ENCODE measurements at places on chromosomes 1 and 21. TPM values are rescaled to one million over a fixed set of nuclear protein-coding genes. Genes with fewer than 3 reads are reported as not detected.

DNA sequence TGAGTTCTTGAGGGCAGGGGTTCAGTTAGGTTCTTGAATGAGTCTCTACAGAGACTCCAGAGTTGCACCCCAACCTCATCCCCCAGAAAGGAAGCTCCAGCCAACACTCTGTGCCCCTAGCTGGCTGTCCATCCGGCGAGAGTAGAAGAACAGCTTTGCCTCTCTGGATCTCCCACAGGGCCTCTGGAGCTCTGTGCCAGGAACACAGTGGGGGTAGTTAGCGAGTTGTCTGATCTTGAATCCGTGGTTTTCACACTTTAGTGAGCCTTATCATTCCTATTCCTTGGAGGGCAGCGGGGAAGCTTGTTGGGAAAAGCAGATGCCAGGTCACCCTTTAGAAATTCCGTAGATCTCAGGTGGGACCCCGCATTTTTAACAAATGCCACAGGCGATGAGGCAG lies 45.0 kb downstream of the STUM start:
- no peak overlapping the region for H3K27ac ChIP-seq
- H3K4me1 ChIP-seq = peaks cover 3% of the 10 kb centered on the region
- no peak overlapping the region for H3K4me3 ChIP-seq
- H3K27me3 ChIP-seq = no peaks in the 10 kb centered on the region
- DNase-seq = no peak

The TNN gene
- not detected for total RNA-seq

The MSH4 gene
- 0.19 TPM for total RNA-seq

The AMY1B gene
- total RNA-seq = 0.98 TPM

GRCh38 chr1:239023732-239024360 lies 362.5 kb upstream of the CHRM3 start:
- no peak overlapping the region for H3K4me3 ChIP-seq
- DNase-seq = no peak
- no peaks in the 10 kb centered on the region for H3K27me3 ChIP-seq
- no peaks in the 10 kb centered on the region for H3K4me1 ChIP-seq

GRCh38 chr1:101407505-101408211 lies 170.8 kb downstream of the S1PR1 start:
- H3K27ac ChIP-seq = no peak overlapping the region
- no peaks in the 10 kb centered on the region for H3K27me3 ChIP-seq
- H3K36me3 ChIP-seq = no peaks in the 10 kb centered on the region
- H3K4me3 ChIP-seq = no peak overlapping the region

DNA sequence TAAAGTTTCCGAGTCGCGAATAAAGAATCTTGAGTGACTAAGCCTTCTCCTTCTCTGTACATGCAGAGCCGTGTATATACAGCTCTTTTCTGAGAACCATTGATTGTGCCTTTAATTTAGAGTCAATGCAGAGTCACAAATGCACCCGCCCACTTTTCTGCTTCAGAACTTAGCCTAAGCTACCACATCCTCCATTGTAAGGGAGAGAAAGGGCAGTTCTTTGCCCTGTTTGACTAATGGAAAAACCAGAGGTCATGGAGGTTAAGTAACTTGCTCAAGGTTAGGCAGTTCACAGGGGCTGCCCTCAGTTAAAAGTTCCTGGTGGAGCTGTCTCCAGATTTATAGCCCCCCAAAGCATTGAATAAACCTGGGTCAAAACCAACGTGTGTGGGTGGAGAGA lies 139.6 kb downstream of the TOMM20 start:
- no peak overlapping the region for H3K4me3 ChIP-seq
- H3K27me3 ChIP-seq = no peaks in the 10 kb centered on the region
- no peak for DNase-seq
- H3K4me1 ChIP-seq = peaks cover 21% of the 10 kb centered on the region
- no peaks in the 10 kb centered on the region for H3K36me3 ChIP-seq

The GJB3 gene
- total RNA-seq = 0.72 TPM

The FCRL4 gene
- total RNA-seq = not detected

- peaks cover 34% of the 10 kb centered on the region for H3K4me1 ChIP-seq
- H3K27me3 ChIP-seq = no peaks in the 10 kb centered on the region
- no peak overlapping the region for H3K4me3 ChIP-seq
- peaks cover 25% of the 10 kb centered on the region for H3K36me3 ChIP-seq
- H3K27ac ChIP-seq = no peak overlapping the region
- DNase-seq = no peak
These were observed 21.6 kb downstream of the TCEA3 start for GRCh38 chr1:23403038-23403336.

DNA sequence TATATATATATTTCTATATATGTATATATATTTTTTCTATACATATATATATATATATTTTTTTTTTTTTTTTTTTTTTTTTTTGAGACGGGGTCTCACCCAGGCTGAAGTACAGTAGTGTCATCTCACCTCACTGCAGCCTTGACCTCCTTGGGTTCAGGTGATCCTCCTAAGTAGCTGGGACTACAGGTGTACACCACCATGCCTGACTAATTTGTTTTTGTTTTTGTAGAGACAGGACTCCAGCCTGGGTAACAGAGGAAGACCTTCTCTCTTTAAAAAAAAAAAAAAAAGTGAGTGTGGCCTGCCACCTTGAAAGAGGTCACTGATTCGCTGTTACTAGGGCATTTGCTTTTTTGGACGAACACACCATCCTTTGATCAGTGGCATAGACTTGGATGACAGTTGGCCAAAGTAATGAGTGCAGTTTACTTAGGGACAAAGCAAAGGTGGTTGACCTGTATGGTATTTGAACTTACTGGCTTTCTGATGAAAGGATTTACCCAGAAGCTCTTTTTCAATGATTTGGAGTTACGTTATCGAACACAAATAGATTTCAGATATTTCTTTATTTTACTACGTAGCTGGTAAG lies 10.8 kb downstream of the SLC25A33 start:
- no peak for DNase-seq
- no peak overlapping the region for H3K4me3 ChIP-seq
- no peaks in the 10 kb centered on the region for H3K36me3 ChIP-seq
- no peaks in the 10 kb centered on the region for H3K27me3 ChIP-seq

The EPB41 gene
- 19.3 TPM for total RNA-seq

GRCh38 chr1:145545055-145545454 lies 62.7 kb upstream of the GPR89A start:
- no peak overlapping the region for H3K4me3 ChIP-seq
- no peaks in the 10 kb centered on the region for H3K27me3 ChIP-seq
- H3K4me1 ChIP-seq = no peaks in the 10 kb centered on the region
- DNase-seq = no peak
- H3K36me3 ChIP-seq = no peaks in the 10 kb centered on the region

- H3K4me3 ChIP-seq = no peak overlapping the region
- H3K27me3 ChIP-seq = no peaks in the 10 kb centered on the region
- DNase-seq = no peak
- H3K36me3 ChIP-seq = no peaks in the 10 kb centered on the region
These were observed 204.2 kb downstream of the CHRM3 start for GRCh38 chr1:239590556-239590955.

The OR6Y1 gene
- not detected for total RNA-seq

The SHISA4 gene
- 3.6 TPM for total RNA-seq

The CLCN6 gene
- 8.9 TPM for total RNA-seq

The RHBDL2 gene
- total RNA-seq = 0.19 TPM

GRCh38 chr21:29914326-29914725 lies 25.5 kb downstream of the GRIK1 start:
- no peak for DNase-seq
- H3K4me1 ChIP-seq = no peaks in the 10 kb centered on the region
- no peaks in the 10 kb centered on the region for H3K27me3 ChIP-seq
- no peak overlapping the region for H3K27ac ChIP-seq

DNA sequence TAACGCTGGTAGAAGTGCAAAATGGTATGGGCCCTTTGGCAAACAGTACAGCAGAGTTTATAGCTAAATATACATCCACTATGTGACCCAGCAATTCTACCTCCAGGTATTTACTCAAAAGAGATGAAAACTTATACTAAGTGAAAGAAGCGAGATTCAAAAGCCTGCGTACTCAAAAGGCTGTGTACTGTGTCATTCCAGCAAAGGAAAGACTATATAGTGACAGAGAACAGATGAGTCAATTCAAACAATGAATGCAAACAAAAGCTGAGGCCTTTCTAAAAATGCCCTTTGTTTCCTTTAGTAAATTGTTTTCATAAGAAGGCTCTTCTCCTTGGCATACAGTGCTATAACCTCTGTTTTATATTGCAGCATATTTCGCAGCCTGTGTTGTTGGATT lies 268.8 kb upstream of the CSF3R start:
- H3K4me1 ChIP-seq = no peaks in the 10 kb centered on the region
- H3K27ac ChIP-seq = no peak overlapping the region
- no peak overlapping the region for H3K4me3 ChIP-seq
- H3K27me3 ChIP-seq = peaks cover 5% of the 10 kb centered on the region
- DNase-seq = no peak

DNA sequence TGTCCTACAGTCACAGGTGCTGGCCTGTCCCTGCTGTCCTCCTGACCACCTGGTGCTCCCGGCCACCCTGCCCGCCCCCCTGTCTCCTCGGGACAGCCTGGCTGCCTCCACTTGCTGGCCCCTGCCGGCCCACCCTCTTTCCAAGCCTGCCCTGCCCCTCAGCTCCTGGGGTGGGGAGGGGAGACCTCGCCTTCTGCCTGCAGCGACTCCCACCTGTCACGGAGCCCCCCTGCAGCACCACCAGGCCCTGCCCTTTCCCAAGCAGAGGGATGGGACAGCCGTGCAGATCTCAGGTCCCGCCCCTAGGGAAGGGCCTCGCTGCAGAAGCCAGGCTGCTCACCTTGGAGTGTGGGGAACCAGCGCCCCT lies 7.5 kb downstream of the LRRC3 start:
- no peaks in the 10 kb centered on the region for H3K36me3 ChIP-seq
- H3K27ac ChIP-seq = no peak overlapping the region
- H3K4me1 ChIP-seq = no peaks in the 10 kb centered on the region
- no peak overlapping the region for H3K4me3 ChIP-seq

The TPRG1L gene
- 23.8 TPM for total RNA-seq

- H3K27ac ChIP-seq = no peak overlapping the region
- H3K4me3 ChIP-seq = no peak overlapping the region
- H3K36me3 ChIP-seq = no peaks in the 10 kb centered on the region
- DNase-seq = peak; percentile 47
- H3K4me1 ChIP-seq = no peaks in the 10 kb centered on the region
These were observed 9.8 kb downstream of the COL8A2 start for GRCh38 chr1:36115200-36115669.

The MYBPH gene
- total RNA-seq = not detected

The TTC24 gene
- not detected for total RNA-seq

DNA sequence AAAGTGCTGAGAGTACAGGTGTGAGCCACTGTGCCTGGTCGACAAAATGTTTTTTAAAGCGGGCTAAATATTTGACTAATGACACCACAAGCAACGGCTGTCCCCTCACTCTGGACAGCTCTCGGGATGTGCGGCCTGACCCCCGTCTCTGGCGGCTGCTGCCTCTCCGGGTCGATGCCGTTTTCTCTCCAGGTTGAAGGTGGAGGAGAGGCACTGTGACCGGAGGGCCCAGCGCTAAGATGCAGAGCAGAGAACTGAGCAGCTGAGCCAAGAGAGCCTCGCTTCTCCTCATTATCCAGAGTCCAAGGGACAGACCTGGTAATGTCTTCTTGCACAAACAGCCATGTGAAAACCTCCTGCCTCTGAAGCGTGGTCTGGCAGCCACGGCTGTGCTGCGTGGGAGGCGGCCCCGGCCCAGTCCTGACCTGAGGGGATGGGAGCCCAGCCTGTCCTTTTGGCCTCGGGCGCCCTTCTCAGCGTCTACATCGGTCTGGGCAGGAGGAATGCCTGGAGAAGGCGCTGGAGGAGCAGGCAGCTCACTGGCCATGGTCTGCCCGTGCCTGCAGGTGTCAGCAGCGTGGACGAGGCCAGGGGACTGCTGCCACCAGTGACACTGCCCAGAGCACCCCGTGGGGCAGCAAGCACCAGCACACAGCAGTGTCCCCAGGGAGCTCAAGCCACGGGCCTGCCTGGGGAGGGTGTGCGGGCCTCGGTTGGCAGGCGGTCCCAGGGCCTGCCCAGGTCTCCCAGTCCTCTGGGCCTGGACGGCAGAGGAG lies 10.3 kb downstream of the MORN1 start:
- no peak overlapping the region for H3K27ac ChIP-seq
- DNase-seq = no peak
- H3K36me3 ChIP-seq = no peaks in the 10 kb centered on the region
- no peaks in the 10 kb centered on the region for H3K27me3 ChIP-seq
- H3K4me1 ChIP-seq = no peaks in the 10 kb centered on the region

- no peak overlapping the region for H3K27ac ChIP-seq
- no peak overlapping the region for H3K4me3 ChIP-seq
- H3K36me3 ChIP-seq = no peaks in the 10 kb centered on the region
- no peak for DNase-seq
These were observed 80.3 kb upstream of the PTBP2 start for GRCh38 chr1:96641282-96641681.

GRCh38 chr1:157798211-157798610 lies 21.3 kb upstream of the FCRL2 start:
- H3K36me3 ChIP-seq = no peaks in the 10 kb centered on the region
- no peaks in the 10 kb centered on the region for H3K4me1 ChIP-seq
- no peak overlapping the region for H3K27ac ChIP-seq
- H3K4me3 ChIP-seq = no peak overlapping the region

The FCGR3A gene
- total RNA-seq = 8.7 TPM

The E2F2 gene
- total RNA-seq = 0.16 TPM

- no peaks in the 10 kb centered on the region for H3K27me3 ChIP-seq
- H3K4me1 ChIP-seq = no peaks in the 10 kb centered on the region
- no peak overlapping the region for H3K27ac ChIP-seq
These were observed 26.3 kb upstream of the TGFBR3 start for GRCh38 chr1:91912266-91912665.
